ENCODE measurements at places on chromosomes 2 and 18.
A peak's percentile ranks its signal among the peaks of the same experiment; 100 is the strongest.

GRCh38 chr2:201260302-201260800, at the start of gene CASP8:
Gene CASP8 (plus strand): TSS chr2:201260536. CDS start chr2:201266487, 5,951 bp downstream.
- H3K36me3 ChIP-seq: no peaks in the 10 kb centered on the region
- H3K27ac ChIP-seq: peak within 1 kb of the TSS; percentile 95
- H3K4me1 ChIP-seq: peaks cover 31% of the 10 kb centered on the region
- H3K4me3 ChIP-seq: no peak within 1 kb of the TSS
- H3K27me3 ChIP-seq: no peaks in the 10 kb centered on the region
- DNase-seq: no peak

DNA sequence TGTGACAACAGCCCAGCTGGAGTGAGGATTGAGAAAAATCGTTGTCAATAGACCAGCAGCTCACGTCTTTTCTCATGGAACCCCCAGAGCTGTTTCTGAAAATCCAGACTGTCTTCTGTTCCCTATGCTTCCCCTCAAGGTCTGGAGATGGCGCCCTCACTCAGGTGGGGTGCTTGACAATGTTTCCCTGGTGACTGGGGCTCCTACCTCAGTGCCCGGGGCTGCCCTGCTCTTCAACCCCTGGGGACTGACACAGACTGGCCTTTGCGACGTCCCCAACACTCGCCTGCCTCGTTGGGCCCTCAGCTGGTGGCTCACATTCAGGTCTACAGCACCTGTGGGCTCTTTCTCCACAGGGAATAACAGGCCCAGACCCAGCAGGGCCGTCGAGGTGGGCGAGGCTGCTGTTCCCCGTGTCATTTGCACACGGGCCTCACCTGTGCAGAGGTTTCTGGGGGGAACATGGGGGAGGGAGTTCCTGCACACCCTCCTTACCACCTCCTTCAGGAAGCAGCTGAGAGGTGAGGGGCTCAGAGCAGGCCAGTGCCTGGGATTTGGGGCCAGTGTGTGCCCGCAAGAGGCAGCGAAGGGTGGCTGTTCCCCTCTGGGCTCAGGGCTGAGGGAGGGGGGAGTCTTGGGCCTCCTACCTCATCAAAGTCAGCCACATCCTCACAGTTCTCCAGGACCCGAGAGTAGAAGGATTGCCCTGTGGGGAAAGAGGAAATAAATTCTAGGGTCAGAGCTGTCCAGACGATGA, 59.3 kb upstream of the OTOF start:
- H3K27me3 ChIP-seq: no peaks in the 10 kb centered on the region
- H3K4me3 ChIP-seq: no peak overlapping the region
- no peaks in the 10 kb centered on the region for H3K36me3 ChIP-seq
- no peak overlapping the region for H3K27ac ChIP-seq

DNA sequence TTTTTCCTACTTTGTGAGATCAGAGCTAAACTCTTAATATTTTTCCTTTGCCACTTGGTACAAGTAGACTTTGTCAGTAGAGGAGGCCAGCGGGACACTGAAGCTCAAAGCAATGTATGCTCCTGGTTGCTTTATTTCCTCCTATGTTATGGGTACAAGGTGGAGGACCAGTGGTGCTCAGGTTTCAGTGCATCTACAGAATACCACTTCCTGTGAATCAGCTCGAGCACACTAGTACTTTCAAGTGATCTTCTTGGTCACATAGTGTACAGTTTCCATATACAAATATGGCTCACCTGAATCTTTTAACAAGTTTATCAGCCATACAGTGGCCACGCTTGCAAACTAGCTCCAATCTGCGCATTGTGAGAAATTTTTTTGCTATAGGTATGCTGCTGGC, 1674.8 kb upstream of the TMEFF2 start:
- H3K27me3 ChIP-seq: no peaks in the 10 kb centered on the region
- H3K27ac ChIP-seq: no peak overlapping the region
- H3K36me3 ChIP-seq: no peaks in the 10 kb centered on the region
- H3K4me3 ChIP-seq: no peak overlapping the region
- no peak for DNase-seq

GRCh38 chr2:40700231-40700954, 248.5 kb upstream of the SLC8A1 start:
- H3K27ac ChIP-seq: no peak overlapping the region
- no peaks in the 10 kb centered on the region for H3K36me3 ChIP-seq
- H3K4me3 ChIP-seq: no peak overlapping the region
- no peaks in the 10 kb centered on the region for H3K4me1 ChIP-seq
- no peaks in the 10 kb centered on the region for H3K27me3 ChIP-seq

GRCh38 chr18:56245866-56246580, 392.4 kb downstream of the TXNL1 start:
- H3K4me1 ChIP-seq: no peaks in the 10 kb centered on the region
- no peak overlapping the region for H3K27ac ChIP-seq
- no peak overlapping the region for H3K4me3 ChIP-seq

DNA sequence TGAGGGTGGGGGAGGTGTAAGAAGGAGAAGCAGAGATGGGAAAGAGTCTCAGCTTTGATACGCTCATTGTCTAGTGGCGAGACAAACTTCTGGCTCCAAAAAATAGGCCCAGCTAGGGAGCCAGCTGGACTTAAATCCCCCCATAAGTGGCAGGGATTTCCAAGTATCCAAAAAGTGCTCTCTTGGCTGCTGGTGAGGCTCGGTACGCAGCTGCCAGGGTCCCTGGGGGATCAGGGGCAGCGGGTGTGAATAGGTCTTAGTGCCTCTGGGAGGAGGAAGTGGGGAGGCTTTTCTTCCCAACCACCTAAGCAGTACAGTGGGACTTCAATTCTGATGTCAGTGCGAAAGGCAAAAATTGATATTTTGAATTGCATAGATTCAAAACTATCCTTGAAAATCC, 73.5 kb downstream of the ALK start:
- H3K27ac ChIP-seq: no peak overlapping the region
- H3K4me3 ChIP-seq: no peak overlapping the region
- no peaks in the 10 kb centered on the region for H3K4me1 ChIP-seq

DNA sequence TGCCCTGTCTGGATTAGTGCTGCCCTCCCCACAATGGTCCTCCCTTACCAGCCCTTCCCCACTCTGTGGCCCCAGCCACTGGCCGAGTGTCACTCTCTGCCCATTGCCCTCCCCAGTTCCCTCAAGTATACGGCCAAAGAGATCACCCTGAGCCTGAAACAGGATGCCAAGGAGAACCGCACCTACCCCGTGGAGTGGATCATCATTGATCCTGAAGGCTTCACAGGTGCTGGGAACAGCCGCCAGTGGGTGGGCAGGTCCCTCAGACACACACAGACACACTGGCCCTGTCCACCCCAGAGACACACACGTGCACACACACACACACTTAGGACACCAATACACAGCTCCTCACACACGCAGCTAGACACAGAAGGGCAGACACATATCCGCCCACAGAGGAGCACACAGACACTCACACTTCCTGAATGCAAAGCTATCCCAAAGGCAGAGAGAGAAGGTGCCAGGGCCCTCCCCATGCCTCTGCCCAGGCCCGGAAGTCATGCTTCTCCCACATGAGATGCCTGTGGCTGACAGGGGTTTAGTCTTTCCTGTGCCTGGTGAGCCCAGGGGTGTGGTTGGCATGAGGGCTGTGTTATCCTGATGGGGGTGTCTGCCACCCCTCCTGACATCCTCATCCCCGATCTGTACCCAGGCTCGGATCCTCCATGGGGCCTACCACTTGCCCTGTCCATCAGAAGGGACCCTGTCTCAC, 2.9 kb downstream of the CHRND start:
- DNase-seq: peak; percentile 30
- peaks cover 9% of the 10 kb centered on the region for H3K27me3 ChIP-seq
- H3K4me1 ChIP-seq: no peaks in the 10 kb centered on the region
- H3K27ac ChIP-seq: no peak overlapping the region

DNA sequence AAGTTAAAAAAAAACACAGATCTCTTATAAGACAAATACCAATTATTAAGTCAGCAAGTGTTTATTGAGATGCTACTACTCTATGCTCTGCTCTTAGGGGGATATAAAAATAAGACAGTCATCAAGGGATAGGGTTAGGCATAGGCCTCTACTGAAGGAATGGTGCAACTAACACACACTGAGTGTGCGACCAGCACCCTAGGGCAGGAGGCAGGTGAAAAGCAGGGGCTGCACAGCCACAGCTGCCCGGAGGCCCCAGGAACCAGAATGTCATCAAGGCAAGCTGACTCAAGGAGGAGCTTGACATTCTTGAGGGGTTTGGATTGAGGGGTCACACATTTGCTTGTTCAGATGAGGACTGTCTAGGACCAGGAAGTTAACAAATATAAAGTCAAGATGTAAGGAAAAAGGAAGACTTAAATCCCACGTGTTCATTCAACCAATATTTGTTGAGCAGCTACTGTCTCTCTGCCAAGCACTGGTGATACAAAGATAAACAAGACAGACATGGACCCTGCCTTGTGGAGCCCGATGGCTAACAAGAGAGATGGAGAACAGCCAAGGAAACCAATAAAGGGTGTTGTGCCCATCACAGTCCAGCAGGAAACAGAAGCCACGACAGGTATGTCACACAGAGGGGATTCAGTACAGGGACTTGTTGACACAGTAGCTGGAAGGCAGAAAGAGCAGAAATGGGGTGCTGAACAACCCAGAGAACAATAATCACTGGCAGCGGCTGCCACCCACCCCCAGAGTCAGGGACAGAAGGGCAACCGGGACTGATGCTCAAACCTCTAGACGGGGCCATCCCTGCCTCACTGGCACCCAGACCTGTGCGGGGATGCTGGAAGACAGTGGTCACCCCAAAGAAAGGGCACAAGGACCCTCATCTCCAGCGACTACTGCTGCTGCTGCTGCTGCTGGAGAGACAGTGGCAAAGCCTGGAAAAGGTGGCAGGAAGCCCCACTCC, 45.8 kb upstream of the MAL start:
- H3K4me1 ChIP-seq: no peaks in the 10 kb centered on the region
- DNase-seq: no peak
- H3K27ac ChIP-seq: no peak overlapping the region
- peaks cover 8% of the 10 kb centered on the region for H3K27me3 ChIP-seq
- no peaks in the 10 kb centered on the region for H3K36me3 ChIP-seq

DNA sequence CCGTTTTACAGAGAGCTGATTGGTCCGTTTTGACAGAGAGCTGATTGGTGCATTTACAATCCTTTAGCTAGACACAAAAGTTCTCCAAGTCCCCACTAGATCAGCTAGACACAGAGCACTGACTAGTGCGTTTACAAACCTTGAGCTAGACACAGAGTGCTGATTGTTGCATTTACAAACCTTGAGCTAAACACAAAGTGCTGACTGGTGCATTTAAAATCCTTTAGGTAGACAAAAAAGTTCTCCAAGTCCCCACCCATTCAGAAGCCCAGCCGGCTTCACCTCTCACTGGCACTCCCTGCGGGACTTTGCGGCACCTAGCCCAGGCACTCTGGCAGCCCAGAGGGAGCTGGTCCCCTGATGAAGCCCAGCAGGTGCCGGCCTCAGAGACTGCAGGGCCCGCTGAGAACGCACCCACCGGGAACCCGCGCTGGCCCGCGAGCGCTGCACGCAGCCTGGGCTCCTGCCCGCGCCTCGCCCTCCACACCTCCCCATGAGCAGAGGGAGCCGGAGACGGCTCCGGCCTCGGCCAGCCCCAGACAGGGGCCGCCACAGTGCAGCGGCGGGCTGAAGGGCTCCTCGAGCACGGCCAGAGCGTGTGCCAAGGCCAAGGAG, 508.1 kb upstream of the CHAC2 start:
- no peaks in the 10 kb centered on the region for H3K4me1 ChIP-seq
- no peak overlapping the region for H3K4me3 ChIP-seq
- no peak overlapping the region for H3K27ac ChIP-seq
- no peaks in the 10 kb centered on the region for H3K36me3 ChIP-seq

- no peaks in the 10 kb centered on the region for H3K4me1 ChIP-seq
- no peaks in the 10 kb centered on the region for H3K36me3 ChIP-seq
- DNase-seq: no peak
- H3K27ac ChIP-seq: no peak overlapping the region
- no peaks in the 10 kb centered on the region for H3K27me3 ChIP-seq
- H3K4me3 ChIP-seq: no peak overlapping the region
Observed at GRCh38 chr2:84257831-84258230, 201.2 kb downstream of the SUCLG1 start.

- no peak overlapping the region for H3K27ac ChIP-seq
- H3K4me3 ChIP-seq: no peak overlapping the region
- H3K4me1 ChIP-seq: no peaks in the 10 kb centered on the region
- no peak for DNase-seq
Observed at GRCh38 chr2:219095406-219095935, 34.8 kb upstream of the IHH start.

DNA sequence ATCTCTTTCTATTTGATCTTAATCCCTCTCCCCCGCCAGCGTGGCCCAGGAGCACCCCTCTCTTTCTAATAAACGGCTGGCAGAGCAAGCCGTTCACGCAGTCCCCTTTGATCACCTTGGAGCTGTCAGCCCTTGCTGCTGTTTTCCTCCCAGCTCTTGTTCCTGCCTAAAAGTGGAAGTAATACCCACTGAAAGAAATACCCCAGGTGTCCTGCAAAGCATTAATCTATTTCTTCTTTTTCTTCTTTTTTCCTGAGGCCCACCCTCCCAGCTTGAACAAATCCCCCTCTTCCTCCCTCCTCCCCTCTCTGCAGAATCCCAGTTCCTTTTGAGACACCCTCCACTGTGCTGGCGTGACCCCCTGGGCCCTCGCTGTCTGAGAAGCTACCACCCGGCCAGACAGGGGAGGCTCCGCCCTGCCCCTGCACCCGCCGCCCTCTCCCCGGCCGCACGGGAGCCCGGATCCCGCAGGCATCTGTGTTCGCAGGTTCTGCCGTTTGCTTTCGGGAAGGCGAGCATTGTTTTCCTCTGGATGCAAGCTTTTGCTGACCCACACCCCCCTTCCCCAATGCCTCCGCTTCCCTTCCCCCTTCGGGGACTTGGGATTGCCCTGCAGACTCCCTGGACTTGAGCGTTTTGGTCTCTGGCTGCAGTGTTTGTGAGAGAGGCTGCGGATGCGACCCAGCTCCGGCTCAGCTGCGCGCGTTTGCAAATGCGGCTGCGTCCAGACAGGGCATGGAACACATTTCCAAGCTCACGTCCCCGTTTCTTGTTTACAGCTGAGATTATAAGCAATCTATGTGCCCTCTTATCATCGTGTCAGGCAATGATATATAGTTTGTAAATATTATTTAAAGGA, 631.5 kb downstream of the NYAP2 start:
- peak overlapping the region; percentile 55 for H3K27ac ChIP-seq
- peak overlapping the region; percentile 29 for H3K4me3 ChIP-seq
- H3K36me3 ChIP-seq: no peaks in the 10 kb centered on the region
- H3K4me1 ChIP-seq: peaks cover 12% of the 10 kb centered on the region
- H3K27me3 ChIP-seq: no peaks in the 10 kb centered on the region
- DNase-seq: peak; percentile 64

DNA sequence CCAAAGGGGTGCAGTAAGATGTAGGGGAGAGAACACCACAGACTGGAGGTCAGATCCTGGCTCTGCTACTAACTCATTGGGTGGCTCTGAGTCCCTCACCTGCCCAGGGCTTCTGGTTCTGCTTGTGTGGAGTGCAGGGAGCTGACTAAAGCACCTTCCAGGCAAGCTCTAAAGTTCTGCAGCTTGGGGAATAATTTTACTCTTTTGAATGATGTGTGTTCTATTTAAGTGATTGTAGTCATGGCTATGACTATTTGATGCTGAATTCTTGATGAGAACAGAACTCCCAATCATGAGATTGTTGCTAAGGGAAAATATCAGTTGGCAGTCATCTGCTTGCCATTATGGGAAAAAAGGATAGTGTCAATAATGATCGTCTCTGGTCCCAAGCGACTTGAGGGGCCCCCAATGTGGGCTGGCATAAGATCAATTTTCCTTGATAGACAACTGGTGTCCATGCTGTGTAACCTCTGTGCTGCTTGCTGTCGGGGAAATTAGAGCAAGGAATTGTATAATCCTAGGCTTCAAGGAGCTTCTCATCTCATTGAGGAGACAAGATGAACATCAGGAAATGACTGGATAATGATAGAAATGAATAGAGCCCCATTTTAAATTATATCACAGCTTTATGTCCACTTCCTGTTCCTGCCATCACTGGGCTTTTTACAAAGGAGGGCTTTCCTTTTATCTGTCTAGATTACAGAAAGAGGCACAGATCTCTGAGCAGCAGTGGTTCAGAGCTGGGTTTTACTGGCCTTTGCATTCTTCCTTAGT, 131.7 kb downstream of the SLC4A3 start:
- H3K27ac ChIP-seq: no peak overlapping the region
- H3K4me1 ChIP-seq: no peaks in the 10 kb centered on the region
- DNase-seq: no peak
- H3K27me3 ChIP-seq: no peaks in the 10 kb centered on the region
